ENCODE measurements at places on chromosomes 3 and 15.
A peak's percentile ranks its signal among the peaks of the same experiment; 100 is the strongest.

GRCh38 chr3:50624634-50625033, 7.7 kb downstream of the MAPKAPK3 start:
- DNase-seq, result no peak

DNA sequence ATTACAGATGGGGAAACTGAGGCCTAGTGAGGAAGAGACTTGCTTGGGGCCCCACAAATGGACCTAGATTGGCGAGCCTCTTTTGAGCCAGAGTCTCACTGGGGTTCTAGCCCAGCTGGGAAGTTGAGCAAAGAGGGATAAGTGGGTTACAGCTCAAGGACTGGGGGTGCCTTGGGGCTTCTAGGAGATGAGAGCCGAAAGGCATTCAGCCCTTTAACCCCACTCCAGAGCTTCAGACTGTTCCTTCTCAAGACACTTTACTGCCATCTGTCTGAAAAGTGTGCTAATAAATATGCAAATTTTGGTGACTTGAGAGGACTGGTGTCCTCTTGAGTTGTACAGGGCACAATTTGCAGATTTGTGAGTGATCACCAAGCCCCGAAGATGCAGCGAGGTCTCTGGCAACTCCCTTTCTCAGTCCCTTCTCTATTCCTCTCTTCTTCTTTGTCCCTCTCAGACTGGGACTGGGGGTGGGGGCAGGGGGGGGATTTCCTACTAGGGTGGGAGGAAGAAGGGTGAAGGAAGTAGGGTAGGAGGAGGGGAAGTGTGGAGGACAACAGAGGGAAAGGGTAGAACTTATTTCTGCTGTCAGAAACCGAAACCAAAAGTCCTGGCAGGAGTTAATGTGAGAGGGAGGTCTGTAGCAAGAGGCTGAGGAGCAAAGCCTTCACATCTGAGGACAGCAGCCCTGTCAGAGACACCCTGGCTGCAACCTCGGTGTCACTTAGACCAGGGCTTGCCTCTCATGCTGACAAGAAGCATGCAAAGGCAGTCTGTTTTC, 16.2 kb upstream of the ANKDD1A start:
- peak; percentile 19 for DNase-seq

DNA sequence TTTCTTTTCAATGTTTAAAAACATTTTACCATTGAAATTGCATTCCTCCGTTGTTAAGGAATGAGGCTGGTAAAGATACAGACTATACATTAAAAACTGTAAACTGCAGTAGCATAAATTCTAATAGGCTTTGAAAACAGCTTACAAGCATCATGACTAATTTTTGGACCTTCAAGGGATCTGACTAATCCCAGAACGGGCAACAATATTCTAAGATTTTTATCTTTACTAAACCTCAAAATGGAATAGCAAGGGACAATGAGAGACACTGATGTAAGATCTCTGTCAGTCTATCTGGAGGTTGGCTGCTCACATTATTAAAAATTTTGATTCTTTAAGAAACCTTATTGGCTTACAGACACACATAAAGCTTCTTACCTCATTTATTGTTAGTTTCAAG, 74.7 kb downstream of the BTD start:
- DNase-seq, result no peak

DNA sequence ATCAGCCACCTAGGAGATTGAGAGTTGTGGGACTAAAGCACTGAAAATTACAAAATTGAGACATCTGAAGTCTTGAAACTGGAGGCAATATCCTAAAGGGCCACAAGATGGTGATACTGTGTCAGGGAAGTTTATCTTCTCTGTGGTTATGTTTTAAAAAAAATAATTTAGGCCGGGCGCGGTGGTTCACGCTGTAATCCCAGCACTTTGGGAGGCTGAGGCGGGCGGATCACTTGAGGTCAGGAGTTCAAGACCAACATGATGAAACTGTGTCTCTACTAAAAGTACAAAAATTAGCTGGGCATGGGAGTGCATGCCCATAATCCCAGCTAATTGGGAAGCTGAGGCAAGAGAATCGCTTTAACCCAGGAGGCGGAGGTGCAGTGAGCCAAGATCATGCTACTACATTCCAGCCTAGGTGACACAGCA, 17.9 kb upstream of the NIT2 start:
- peak; percentile 72 for DNase-seq

- no peak for DNase-seq
These were observed 28.3 kb downstream of the SRP14 start for GRCh38 chr15:40010686-40011085.

GRCh38 chr15:57867970-57868798, 161.7 kb downstream of the POLR2M start:
- DNase-seq, result no peak

GRCh38 chr3:9485248-9485647, 68.4 kb downstream of the LHFPL4 start:
- DNase-seq, result no peak

DNA sequence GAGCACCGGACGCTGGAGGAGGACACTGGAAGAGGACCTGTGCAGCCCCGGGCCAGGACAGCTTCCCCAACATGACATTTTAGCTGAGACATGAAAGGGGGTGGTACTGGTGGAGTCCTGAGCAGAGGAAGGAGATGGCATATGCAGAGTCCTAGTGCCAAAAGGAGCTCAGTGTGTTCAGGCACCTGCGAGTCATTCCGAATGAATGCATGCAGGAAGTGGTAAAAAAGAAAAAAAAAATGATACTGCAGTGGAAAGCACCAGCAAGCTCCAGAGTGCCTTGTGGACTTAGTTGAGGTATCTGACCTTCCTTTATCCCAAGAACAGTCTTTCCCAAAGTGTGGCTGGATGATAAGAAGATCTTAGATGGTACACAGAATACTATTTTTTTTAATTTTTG, 6.6 kb upstream of the ZNF148 start:
- DNase-seq, result no peak

- no peak for DNase-seq
These were observed 235.5 kb downstream of the CTNNB1 start for GRCh38 chr3:41434781-41435180.

GRCh38 chr3:63456901-63457300, 178.8 kb downstream of the SYNPR start:
- no peak for DNase-seq

GRCh38 chr15:35290301-35290721, 205.2 kb upstream of the NANOGP8 start:
- DNase-seq, result peak; percentile 42

GRCh38 chr15:98155356-98155755, 194.9 kb downstream of the ARRDC4 start:
- DNase-seq, result no peak

DNA sequence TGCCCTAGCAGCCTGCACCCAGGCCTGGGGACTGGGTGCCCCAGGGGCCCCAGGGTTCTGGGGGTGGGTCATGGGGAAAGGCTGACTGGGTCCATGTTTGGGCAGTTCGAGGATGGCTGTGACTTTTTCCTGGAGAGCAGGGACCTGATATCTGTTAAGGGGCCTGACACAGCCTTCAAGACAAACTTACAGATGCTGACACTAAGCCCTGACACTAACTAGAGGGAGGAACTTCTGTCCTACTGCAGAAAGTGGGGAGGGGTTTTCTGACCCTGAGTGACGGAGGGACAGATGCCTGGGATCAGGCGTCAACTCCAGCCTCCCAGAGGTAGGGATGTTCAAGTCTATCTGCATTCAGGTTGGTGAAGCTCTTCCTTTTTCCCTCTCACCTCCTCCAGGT, 45.0 kb upstream of the SLC6A11 start:
- DNase-seq, result no peak

DNA sequence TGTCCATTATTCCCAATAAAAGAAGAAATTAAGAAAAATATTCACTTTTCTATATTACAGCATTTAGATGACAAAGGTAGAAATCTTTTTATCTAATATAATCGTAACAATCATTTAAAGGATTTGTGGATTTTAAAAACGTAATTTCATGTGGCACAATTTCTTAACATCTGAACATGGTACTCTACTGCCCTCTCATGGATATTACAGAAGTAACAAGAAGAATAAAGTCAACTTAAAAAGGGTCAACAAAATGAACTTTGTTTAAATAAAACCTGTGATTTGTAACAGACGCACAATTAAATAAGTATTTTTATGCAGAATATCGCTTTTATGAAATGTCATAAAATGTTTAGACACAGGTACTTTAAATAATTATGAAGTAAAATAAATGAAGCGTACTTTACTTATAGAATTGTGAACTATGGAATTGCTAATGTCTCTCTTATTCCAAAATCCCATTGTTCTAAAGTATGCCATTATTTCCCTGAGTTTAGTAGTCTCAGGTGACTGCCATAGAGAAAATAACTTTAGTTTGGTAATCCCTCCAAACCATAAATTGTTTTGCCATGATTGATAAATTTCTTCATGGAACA, 366.8 kb upstream of the ZNF385D start:
- peak; percentile 48 for DNase-seq

- peak; percentile 87 for DNase-seq
These were observed 251.8 kb upstream of the RORA start for GRCh38 chr15:61480863-61481262.

DNA sequence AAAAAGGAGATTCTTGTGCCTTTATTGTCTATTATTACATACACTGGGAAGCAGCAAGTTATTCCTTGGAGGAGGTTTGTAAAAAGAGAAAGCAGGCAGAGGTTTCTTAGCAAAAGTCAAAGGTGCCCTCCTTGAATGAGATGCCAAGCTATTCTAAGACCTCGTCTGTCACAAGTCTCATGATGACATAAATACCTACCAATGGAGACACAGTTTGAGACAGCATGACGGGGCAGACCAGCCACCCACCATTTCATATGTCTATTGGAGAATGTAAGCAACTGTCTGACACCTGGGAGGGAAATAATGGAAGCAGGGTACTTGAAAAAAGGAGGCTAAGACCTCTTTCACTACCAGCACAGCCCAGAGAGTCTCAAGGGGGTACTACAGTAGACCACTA, 2.2 kb downstream of the RGMA start:
- no peak for DNase-seq

- DNase-seq, result peak; percentile 74
These were observed 9.3 kb downstream of the STRA6 start for GRCh38 chr15:74193299-74193718.

GRCh38 chr3:122755491-122755890, 38.1 kb downstream of the HSPBAP1 start:
- no peak for DNase-seq

- DNase-seq, result no peak
These were observed 429 bp upstream of the C3orf80 start for GRCh38 chr3:160224811-160225175.

- no peak for DNase-seq
These were observed 25.1 kb downstream of the SHISA5 start for GRCh38 chr3:48478626-48479555.

DNA sequence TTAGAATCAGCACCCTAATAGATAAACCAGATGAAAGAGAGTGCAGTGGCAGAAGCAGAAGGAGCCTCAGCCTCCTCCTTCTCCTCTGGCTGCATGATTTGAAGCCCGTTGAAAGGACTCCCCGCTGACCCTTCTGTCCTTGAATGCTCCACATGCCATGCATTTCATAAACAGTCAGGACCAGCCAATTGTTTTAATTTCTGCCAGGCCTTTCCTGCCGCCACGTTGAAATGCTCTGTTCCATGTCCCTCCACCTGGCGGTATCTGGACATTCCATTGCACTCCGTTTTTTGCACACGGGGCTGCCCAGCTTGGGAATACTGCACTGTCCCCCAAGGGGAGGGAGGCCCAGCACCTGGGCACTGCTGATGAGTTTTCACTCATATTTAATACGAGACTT, 35.2 kb upstream of the GLCE start:
- DNase-seq, result no peak

DNA sequence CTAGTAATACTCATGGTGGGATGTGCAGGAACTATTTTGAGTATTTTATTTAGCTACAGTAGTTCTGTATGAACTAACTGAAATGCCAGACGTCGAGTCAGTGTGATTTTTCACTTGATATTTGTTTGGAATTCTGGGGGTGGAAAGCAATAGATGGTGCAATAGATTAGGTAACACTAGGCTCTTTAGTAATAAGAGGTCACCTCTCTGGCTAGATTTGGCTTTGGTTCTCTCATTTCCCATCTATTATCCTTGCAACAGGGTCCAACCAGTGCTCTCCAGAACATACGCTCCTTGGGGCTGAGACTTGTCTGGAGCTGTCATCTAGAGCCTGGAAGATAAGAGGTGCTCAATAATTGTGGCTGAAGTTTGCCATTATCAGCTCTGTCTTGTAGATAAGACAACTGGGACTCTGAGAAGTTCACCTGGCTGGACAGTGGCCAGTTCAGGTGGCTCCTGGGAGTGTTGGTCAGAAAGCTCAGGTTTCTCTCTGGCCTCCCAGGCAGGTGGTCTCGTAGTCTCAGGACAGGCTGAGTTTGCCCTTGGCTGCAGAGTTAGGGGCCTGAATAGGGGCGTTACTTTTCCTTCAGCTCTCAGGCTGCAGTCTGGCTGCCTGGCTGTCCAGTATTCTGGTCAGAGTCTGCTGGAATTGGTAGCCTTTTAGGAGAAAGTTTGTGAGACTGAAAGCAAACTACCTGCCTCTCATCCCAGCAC, 277.5 kb upstream of the RGMA start:
- DNase-seq, result no peak

DNA sequence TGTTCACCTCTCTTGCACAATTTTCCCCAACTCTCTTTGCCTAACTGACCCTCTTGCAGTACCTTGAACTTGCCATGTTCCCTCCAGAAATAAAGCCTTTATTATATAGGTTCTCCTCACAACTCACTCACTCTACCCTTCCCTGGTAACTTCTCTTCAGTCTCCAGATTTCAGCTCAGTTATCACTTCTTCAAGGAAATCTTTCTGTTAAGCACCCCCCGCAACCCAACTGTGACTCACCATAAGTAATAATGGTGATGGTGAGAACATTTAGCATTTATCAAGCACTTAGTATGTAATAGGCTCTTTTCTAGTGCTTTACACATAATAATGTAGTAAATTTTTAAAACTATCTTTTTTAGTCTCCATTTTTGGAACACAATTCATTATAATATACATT, 8.1 kb upstream of the OR5K1 start:
- no peak for DNase-seq

DNA sequence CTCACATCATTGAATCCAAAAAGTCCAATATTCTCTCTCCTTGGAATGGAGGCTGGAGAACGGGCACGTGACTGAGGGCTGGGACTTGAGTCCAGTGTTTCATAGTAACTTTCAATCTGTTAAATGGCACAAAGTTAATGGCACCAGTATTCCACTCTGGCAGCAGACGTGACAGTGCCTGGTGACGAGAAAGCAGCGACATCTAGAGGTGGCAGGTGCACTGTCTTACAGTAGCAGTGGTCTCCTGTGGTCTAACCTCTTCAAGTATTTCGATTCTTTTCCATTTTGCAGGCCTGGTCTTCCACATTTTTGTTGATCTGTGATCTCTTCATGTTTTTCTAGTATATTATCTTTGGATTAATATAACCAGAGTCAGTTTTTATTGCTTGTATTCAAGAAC, 107.1 kb downstream of the OXSM start:
- peak; percentile 42 for DNase-seq

- DNase-seq, result no peak
These were observed 315.4 kb downstream of the OXSM start for GRCh38 chr3:26105261-26105660.

GRCh38 chr15:58489289-58490085, 57.7 kb downstream of the LIPC start:
- no peak for DNase-seq

DNA sequence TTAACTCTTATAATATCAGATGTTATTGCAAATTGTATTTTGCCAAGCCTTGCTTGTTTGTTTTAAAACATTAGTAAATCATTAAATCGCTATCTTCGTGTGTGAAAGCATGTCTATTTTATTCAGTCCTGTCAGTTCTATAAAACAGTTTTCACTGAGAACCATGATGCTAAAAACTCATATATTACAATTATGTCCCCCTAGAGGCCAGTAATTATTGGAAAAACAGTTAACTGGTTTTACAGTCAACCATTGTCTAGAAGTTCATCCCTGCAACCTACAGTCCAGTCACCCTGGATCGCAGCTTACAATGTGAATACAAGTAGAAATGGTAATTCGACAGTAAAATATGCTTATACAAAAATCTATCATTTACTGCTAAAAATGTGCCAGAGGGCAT, 311.5 kb upstream of the ROBO2 start:
- DNase-seq, result no peak
